ENCODE measurements at places on chromosomes 2 and 18. TPM values are rescaled to one million over a fixed set of nuclear protein-coding genes. Genes with fewer than 3 reads are reported as not detected.

Gene DSEL
- total RNA-seq = 4.9 TPM

Gene SLC19A3
- total RNA-seq = 5.6 TPM

Gene PRR30
- not detected for total RNA-seq

Gene LYPD6B
- 70.2 TPM for total RNA-seq

Gene ZSWIM2
- not detected for total RNA-seq

DNA sequence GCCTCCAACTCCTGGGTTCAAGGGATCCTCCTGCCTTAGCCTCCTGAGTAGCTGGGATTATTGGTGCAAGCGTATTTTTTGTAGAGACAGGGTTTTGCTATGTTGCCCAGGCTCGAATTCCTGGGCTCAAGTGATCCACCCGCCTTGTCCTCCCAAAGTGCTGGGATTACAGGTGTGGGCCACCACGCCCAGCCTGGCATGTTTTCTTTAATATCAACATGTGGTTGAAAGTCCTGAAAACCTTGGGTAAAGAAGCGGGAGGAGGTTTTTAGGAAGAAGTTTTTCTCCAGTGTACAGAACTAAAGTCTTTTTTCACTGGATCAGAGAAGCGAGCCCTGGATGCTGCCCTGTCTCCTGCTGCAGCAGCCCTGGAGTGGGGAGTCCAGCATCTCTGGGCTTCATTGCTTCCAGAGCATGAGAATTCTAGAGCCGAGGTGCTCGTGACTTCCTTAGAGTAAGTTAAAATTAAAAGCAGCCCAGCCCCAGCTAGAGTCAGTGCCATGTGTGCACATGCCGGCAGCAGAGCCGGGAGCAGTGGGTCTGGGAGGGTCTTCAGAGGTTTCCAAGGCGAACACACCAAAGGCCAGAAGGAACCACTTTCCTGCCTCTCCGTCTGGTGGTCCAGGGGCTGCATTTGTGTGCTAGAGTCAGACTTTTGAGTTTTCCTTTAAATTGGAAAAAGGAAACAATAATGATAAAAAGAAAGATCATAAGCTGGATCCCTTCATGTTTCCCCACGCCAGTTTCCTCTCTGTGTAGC lies 31.2 kb downstream of the ITGB1BP1 start:
- no peak for DNase-seq

GRCh38 chr18:74930616-74931015 lies 278.3 kb downstream of the PTGR3 start:
- no peak for DNase-seq

DNA sequence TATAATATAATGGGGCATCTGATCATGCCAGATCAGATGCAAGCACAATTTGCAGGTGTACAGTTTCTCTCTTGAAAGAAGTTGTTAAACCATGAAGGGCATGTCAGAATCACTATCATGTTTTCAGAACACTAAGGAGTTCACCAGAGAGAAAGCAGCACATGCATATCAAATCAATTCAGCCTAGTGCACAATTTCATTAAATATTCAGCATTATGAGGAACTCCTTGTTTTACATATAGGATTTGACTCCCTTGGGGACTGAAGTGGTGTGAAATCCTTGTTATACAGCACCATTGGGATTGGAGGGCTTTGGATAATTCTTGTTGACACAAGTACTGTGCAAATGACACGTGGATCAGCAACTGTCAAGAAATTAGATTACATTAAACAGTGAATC lies 562.1 kb upstream of the KLHL29 start:
- DNase-seq = no peak

GRCh38 chr18:27583466-27583865 lies 398.4 kb upstream of the CHST9 start:
- DNase-seq = no peak

DNA sequence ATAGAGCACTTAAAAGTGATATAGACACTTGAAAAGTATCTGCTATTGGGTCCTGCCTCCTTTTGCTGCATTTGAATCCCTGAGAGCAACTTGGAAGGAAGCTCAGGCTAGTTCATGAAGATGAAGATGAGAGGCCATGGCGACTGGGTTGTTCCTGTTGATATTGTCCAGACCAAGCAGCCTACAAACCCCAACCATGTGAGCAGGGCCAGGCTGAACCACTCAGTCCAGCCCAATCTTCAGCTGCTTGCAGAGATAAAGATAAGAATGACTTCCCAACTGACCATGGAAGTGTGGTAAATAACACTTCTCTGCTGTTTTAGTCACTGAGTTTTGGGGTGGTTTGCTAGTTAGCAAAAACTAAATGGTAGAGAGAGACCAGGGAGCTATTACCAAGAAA lies 417.6 kb downstream of the SOX11 start:
- DNase-seq = no peak

GRCh38 chr2:170818036-170818751 lies 1.5 kb downstream of the GAD1 start:
- no peak for DNase-seq

GRCh38 chr2:7146151-7146550 lies 228.9 kb downstream of the RNF144A start:
- no peak for DNase-seq

DNA sequence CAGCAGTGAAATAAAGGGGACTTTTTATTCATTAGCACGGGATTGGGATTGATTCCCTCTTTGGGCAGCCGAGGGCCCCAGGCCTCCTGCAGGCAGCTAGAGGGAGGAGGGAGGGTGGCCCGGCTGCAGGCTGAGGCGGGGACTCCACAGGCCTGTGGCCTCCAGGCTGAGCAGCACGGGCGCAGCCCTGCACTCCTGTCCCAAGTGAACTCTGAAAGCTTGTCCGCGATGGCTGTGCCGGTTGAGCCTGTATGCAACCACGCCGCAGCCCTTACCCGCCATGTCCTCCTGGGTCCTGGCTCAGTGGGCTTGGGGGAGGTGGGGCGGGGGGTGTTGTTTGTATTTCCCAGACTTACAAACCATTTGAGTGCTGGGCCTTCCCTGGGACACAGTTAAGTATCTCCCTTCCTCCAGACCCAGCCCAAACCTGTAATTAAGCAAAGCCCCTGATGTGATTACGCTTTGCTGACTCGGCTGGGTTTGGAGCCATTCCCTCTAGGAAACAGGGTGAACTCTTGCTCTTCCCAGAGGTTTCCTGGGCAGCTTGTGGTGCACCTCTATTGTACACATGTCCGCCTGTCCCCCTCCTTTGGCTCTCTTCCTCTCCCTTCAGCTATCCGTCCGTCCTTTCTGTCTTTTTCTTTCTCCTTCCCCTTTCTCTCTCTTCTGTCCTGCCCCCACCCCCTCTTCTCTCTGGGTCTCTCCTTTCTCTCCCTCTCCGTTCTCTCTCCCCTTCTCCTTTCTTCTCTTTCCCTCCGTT lies 5.3 kb downstream of the GLI2 start:
- no peak for DNase-seq

DNA sequence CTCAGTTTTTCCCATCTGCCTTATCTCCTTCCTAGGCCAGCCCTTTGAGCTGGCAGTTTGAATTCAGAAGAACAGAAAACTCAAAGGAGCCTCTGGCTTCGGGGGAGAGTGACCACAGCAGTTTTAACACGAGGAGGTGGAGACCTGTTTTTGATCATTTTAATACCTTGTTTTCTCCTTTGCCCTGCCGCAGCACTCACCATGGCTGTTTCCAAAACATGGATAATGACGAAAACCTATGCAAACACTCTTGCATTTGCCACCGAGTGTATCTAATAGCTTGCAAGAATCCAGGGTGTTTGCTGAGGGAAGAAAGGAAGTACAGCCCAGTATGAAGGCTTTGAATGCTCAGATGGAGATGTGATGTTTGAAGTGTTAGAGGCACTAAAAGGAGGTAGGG lies 167.1 kb downstream of the PRKCE start:
- DNase-seq = no peak

DNA sequence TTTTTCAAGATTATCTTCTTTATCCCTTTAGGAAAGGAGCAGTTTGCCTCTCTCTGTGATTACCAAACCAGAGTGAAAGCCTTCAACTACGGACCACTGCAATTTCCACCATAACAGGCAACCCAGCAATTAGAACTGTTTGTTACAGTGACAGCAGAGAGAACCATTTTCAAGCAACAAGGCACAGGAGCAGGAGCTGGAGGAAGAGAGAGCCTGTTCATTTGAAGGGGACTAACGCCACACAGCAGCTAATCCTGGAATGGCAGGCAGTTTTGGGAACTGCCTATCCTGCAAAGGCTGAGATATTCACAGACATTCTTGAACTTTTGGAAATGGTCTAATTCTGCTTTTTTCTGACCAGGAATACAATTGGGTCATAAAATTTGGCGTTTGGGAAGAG lies 1541.9 kb upstream of the PIK3C3 start:
- no peak for DNase-seq

DNA sequence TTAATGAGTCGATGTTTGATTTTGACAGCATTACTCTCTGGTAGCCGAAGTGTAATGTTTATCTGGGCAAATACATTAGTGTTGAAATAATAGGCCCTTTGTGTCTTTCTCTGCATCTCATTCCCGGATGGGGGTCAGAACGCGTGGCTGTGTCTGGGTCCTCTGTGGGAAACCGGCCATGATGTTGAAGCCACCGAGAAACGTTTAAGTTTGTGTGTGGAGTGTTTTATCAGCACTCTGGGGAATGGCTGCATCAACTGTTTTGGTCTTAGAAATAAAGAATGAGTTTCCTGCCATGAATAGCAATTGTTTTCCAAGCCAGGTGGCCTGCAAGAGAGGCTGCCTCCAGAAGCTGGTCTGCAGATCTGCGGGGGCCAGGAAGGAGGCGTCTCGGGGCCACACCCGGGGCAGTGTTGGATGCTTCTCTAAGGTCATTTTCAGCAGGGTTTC lies 69.7 kb downstream of the RNF144A start:
- no peak for DNase-seq

GRCh38 chr2:187299122-187299906 lies 148.7 kb downstream of the CALCRL start:
- no peak for DNase-seq

GRCh38 chr18:76827205-76828200 lies 5.1 kb downstream of the ZNF236 start:
- DNase-seq = no peak

DNA sequence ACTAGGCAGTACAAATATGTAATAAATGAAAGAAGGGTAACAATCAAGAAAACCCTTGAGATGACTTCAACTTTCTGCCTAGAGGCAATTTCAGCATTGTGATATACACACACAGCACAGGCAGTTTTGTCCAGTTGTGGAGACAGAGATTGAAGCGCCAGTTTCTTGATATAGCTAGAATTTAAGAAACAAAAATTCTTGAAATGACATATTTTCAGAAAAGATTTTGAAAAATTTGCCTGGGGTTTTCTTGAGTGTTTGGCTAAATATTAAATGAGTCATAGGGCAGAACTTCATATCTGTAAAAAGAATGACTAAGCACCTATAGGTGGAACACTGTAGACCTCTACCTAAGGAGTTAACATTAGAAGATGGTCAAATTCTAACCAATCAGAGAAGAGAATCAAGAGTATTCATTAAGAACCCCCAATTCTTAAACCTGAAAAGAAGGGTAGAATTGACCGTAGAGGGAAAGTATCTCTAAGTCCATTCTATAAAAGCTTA lies 1266.8 kb upstream of the TMEFF2 start:
- DNase-seq = no peak

- no peak for DNase-seq
These were observed 1056.6 kb upstream of the NXPH2 start for GRCh38 chr2:139836769-139837168.

GRCh38 chr2:169767243-169767888 lies 31.3 kb upstream of the SSB start:
- DNase-seq = peak; percentile 50

GRCh38 chr2:136242687-136243277 lies 124.8 kb upstream of the CXCR4 start:
- DNase-seq = no peak

- DNase-seq = peak; percentile 79
These were observed 78.1 kb downstream of the CIB4 start for GRCh38 chr2:26562811-26563645.

- no peak for DNase-seq
These were observed 121.5 kb upstream of the RASGRP3 start for GRCh38 chr2:33354981-33355380.

DNA sequence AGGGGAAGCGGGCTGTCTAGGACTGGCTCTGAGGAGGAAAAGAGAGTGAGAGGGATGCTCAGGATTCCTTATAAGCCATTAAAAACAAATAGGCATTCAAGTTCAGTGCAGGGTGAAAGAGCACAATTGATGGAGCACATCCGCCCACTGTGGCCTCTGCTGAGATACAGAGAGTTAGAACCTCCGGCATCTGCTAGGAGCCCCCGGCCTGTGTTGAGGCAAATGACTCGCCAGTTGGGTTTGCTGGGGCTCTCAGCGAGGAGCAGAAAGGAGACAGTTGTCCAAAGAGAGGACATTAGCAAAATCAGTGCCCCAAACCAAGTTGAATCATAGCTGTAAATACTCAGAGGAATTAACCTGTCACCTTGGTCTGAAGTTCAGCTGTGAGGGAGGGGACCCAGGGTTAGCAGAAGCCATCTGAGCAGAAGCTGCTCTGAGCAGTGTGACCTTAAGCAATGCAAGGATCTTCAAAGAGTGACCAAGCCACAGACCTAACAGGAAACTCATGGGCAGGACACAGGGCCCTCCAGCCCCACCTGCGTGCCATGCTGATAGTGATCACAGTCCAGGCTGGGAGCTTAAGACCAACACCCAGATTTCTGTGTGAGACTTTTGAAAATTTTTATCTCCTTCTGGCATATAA lies 23.3 kb upstream of the IL18RAP start:
- no peak for DNase-seq

All from lower leg skin (tissue), 4 donors.